ENCODE measurements at places on chromosomes 13 and 19.

GRCh38 chr13:25971459-25972145 is 80.2 kb downstream of the SHISA2 start:
- DNase-seq, result no peak

GRCh38 chr19:42270346-42271044 is 1.4 kb downstream of the CIC start:
- peak; percentile 56 for DNase-seq

DNA sequence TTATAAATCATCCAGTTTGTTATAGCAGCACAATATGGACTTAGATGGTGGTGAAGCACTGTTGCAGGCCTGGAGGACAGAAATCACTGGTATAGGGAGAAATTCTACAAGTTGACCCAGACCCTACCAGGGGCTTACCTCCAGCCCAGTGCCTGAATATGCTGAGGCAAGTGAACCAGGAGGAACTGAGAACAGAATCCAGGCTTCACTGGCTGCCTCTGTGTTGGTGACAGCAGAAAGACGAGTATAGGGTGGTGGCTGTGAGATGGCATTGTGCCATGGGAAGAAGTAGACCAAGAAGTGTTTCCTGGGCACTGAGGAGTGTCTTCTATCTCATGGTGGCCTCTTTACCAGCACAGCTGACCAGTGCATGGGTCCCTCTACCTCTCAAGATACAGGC is 15.9 kb upstream of the EID2 start:
- DNase-seq, result no peak

DNA sequence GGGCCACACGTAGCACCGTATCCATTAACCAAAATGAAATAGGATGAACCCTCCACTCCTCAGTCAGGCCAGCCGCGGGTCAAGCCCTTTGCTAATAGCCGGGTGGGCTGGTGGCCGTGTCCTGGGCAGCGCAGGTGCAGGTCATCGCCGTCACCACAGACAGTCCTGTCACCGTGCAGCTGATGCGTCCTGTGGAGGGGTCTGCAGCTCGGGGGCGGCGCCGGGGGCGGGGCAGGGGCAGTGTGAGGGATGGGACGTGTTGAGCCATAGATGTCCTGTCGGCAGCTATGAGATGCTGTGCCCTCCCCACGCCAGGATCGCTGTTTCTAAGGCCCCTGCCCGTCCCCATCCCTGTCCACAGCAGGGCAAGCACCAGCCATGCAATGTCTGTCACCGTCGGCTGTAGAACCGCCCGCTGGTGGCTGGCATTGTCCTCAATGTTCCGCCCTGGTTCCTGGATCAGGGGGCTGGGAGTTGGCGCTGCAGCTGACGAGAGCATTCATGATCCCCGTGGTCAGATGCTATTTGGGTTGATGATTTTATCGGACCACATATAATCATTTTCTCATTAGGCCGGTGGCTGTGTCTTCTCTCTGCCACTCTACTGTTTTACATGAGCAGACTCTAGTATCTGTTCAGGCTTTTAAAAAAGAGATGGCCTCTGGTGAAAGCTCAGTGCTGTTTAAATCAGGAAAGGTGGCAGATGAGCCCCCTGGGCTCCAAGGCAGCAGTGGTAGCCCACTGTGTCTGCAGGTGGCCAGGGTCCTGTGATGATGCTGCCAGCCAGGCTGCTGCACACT is 126.1 kb downstream of the KDM4B start:
- DNase-seq, result no peak

- DNase-seq, result no peak
Measured at GRCh38 chr13:113209759-113210421, 477 bp downstream of the CUL4A start.

DNA sequence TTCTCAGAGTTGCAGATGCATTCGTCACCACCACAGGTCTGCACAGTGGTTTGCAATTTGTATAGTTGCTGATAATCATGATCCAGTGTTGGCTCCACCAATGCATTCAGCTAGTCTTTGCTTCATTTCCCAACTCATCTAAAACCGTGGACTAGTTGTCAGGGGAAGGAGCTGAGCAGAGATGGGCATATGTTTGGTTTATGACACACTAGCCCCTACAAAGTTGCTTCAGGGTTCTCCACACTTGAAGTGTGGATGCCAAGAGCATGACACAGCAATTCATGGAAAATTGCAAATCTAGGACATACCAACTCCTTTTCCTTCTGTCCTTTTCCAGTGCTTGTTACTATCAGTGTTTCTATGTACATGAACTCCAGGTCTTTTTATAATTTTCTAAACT is 168.0 kb downstream of the TNFSF13B start:
- no peak for DNase-seq

- no peak for DNase-seq
Measured at GRCh38 chr19:33445442-33446329, 72.2 kb downstream of the CEBPG start.

GRCh38 chr19:47631681-47632446 is 22.9 kb downstream of the BICRA start:
- DNase-seq, result peak; percentile 6

DNA sequence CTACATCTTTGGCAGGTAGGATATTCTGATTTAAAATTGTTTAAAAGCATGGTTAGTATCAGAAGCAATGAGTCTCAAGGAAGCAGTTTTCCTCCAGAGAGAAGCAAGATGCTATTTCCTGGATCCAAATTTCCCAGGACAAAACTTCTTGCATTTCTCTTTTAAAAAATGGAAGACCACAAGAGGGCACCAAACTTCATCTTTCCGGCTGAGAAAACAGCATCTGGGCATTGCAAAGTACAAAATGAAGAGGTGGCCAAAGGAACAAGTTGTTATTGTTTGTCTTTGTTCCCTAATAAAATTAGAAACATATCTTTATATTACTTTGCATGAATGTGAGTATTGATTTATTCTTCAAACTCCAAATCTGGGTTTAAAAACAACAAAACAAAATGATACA is 60.0 kb upstream of the LRCH1 start:
- DNase-seq, result no peak

- no peak for DNase-seq
Measured at GRCh38 chr19:36652958-36653357, 13.7 kb downstream of the ZNF461 start.

DNA sequence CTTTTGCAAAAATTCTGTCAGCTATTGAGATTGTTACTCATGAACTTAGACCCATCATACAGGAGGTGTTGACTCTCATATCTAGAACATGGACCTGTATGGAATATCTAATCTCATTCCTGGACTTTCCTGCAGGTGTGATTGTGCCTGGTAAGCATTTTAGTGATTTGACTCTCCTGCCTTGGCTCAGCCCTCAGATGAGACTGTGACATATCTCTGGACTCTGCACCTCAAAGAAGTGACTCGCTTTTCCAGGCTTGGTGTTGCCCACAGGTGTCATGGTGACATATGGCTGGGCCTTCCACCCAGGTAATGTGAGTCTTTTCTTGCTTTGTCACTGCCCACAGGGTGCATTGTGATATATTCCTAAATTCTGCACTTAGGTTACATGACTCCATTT is 17.8 kb upstream of the ZNF726 start:
- no peak for DNase-seq

DNA sequence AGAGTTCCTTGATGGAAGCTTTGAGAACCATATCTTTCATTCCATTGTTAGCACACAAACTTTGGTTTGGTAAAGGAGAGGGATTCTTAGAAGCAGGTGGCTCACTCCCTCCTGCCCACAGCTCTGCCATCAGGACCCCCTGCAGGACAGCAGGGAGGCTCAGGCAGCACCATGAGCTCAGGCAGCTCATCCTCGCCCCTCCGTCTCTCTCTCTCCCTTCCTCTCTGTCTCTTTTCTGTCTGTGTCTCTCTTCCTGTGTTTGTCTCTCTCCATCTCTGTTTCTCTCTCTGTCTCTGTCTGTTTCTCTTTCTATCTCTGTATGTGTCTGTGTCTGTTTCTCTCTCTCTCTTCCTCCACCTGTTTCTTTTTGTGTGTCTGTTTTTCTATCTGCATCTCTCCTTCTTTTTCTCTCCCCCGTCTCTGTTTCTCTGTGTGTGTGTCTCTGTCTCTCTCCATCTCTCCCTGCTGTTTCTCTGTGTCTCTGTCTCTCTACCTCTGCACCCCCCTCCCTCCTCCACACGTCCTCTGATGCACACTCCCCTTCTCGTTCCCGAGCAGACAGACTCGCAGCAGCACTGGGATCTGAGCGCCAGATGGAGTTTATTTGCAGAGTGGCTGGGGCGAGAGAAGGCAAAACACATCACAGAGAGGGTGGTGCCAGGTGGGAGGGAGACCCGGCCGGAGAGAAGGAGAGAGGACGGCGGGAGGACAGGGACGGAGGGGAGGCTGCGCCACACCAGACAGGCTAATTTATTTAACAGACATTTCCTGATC is 8.7 kb downstream of the SBK2 start:
- DNase-seq, result no peak

GRCh38 chr13:97253581-97254293 is 31.6 kb downstream of the MBNL2 start:
- no peak for DNase-seq

All from anterior cingulate cortex (tissue), 58 donors.